ENCODE measurements at places on chromosomes 6 and 20. TPM values are rescaled to one million over a fixed set of nuclear protein-coding genes. Genes with fewer than 3 reads are reported as not detected.

DNA sequence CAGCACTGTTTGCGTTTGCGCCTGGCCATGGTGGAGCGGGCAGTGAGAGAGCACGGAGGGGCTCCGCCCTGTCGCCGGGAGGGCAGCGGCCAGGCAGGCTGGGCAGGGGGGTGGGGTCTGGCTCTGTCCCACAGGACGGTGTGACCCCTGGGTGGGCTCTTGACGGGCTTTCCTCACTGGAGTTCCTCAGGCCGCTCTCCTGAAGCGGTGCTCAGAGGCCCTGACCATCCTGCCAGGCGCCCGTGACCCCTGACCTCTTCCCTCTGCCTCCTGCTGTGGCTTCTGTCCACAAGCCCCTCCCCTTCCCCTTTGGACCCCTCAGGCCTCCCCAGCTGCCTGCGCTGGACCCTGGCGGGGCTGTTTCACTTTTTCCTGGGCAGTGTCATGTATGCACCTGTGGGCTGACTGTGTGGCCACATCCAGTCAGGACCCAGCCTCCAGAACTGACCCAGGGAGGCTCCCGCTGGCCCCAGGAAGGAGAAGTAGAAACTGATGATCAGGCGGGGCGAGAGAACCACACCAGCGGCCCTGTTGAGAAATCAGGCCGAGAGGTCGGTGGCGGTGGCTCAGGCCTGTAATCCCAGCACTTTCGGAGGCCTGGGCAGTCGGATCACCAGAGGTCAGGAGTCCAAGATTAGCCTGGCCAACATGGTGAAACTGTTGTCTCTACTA, 1.2 kb downstream of the OGFR start:
- DNase-seq: no peak

DNA sequence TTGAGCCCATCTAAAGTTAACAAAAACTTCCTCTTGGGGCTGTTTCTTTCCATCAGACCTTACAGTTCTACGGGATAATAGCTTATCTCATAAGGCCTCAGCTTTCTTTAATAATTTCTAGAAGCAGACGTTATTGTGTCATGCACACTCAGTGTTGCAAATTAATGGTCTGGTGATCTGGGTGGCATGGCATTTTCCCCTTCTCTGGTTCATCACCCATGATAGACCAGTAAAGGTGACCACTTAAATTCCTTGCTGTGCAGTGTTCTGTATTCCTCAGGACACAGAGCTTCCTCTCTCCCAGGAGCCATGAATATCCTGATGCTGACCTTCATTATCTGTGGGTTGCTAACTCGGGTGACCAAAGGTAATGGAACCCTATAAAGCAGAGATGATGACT, at the start of gene DEFB125:
DEFB125 (plus strand) TSS at position 272 of the 400 bp plus-strand sequence; CDS start at position 310, 38 bp downstream.
- no peak for DNase-seq

DNA sequence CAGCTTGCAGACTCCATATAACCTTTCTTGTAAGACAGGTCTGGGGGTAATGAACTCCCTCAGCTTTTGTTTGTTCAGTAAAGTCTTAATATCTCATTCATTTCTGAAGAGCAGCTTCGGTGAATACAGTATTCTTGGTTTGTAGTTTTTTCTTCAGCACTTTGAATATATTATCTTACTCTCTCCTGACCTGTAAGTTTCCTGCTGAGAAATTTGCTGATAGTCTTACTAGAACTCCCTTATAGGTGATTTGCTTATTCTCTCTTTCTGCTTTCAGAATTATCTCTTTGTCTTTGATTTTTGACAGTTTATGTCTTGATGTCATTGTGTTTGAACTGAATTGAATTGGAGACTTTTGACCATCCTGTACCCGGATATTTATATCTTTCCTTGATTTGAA, 35.3 kb upstream of the SLC22A3 start:
- no peak for DNase-seq

DNA sequence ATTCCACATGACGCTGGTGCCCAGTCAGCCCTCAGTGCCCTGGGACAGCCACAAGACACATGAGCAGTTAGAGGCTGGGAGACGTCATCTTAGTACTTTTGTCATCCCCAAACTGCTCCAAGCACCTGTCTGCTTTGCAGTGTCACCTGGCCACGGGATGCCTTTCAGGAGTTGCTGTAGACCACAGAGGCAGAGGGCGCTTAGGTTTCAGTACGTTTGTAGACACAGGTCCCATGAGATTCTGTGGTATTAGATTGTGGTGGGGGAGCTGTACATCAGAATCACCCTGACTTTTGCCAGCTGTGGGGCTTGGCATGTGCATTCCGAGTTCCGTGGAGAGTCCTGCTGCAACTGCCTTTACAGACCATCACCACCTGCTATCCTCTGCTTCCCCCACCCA, 16.7 kb downstream of the MAVS start:
- DNase-seq: no peak

WFDC10B gene
- not detected for total RNA-seq

DNA sequence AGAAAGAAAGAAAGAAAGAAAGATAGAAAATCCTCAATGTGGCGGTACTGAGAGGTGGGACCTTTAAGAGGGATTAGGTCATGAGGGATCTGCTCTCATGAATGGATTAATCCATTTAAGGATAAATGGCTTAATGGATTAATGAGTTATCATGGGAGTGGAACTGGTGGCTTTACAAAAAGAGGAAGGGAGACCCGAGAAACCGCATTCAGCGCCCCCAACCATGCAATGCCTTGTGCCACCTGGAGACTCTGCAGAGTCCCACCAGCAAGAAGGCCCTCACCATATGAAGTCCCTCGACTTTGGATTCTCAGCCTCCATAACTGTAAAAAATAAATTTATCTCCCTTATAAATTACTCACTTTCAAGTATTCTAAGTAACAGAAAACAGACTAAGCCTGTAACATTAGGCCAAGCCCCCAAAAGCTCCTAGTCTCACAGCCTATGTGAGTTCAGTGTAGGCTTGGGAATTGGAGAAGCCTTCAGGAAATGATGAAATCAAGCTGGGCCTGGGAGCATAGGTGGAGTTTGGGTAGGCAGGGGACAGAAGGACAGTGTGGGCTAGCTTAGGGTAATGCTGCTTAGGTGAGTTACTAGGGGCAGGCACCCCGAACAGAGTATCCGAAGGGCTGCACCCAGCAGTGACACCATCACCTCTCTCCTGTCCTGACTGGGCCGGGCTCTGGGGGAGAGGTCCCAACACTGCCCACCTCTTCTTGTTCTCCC, 36.2 kb upstream of the RNF24 start:
- no peak for DNase-seq

GRCh38 chr20:199996-200395, 10.5 kb upstream of the DEFB128 start:
- no peak for DNase-seq

SOX18 gene
- not detected for total RNA-seq

GRCh38 chr6:88749849-88750248, 213.6 kb downstream of the RNGTT start:
- DNase-seq: peak; percentile 39

GRCh38 chr6:18161431-18161830, 6.2 kb downstream of the KDM1B start:
- no peak for DNase-seq

DNA sequence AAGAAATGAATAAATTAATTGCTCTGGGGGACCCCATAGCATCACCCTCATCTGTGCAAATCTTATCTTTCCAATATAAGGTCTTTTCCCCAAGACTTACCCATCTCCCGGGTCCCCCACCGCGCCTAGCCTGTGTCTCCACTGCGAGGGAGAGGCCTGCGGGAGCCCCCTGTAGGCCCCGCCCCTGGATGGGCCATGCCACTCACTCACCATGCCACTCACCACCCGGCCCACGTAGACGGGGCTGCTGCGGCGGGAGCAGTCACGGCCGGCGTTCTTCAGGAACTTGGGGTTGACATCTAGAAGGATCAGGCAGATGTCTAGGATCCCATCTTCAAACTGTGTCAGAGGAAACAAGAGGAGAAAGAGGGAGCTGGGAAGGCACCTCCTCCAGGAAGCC, 17.3 kb downstream of the TGM2 start:
- no peak for DNase-seq

- DNase-seq: no peak
Observed at GRCh38 chr20:25225642-25226432, 22.0 kb upstream of the PYGB start.

DNA sequence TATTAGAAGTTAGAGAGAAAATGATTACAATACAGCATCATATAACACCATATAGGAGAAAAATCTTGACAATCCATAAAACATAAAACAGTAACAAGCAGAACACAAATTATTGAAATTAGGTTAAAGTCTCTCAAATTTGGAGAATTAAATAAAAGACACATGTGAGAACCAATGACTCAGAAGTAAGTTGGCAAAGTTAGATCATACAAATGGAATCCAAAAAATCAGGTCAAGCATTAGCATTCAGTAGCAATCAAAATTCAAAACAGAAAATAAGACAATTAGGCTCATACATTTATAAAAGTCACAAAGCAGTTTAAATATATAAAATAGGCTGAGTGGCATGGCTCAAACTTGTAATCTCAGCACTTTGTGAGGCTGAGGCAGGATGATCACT, 775.6 kb downstream of the PHF3 start:
- peak; percentile 36 for DNase-seq

XKR7 gene
- not detected for total RNA-seq

MCHR2 gene
- not detected for total RNA-seq

DNA sequence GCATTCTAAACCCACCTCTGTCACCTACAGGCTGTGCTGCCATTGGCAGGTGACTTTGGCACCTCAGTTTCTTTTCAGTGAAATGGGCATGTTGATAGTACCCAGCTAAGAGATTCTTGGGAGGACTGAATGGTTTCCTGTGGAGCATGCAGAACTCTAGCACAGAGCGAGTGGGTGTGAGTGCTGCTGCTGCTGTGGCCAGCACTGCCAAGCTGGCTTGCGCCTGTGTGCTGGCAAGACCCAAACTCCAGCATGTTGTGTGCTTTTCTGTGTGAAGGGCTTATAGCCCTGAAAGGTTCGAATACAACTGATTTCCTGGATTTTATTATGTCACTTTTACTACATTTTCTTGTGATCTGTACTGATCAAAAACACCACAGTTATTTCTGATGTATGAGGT, 78.1 kb upstream of the KIF25 start:
- DNase-seq: no peak

SLC17A1 gene
- not detected for total RNA-seq

FAM162B gene
- total RNA-seq: not detected

DNA sequence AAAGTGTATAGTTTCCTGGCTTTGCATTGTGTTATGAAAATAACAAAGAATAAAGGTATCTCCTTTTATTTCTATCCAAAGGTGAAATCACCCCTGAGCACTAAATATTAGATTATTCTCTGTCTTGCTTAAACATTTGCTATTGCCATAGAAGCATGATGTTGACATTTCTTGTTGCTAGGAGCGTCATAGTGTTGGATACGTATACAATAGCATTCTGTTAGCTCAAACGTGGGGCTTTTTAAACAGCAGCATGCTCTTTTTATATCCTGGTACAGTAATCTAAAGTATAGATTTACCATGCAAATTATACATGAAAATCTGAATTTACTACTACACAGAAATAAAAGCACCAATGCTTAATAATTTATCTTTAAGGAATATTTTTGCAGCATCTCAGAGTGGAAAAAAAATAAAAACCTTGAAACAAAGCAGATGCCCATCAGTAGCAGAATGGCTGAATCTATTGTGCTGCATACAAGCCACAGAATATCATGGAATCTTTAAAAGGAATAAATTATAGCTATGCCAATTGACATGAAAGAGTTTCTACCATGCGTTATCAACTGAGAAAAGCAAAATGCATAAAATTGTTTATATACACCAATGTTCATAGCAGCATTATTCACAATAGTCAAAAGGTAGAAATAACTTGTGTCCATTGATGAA, 9.6 kb upstream of the HSF2 start:
- DNase-seq: no peak

- DNase-seq: no peak
Observed at GRCh38 chr6:155291291-155291690, 23.0 kb downstream of the TFB1M start.

MSH5 gene
- total RNA-seq: 13.1 TPM

SIRPB1 gene
- 1.1 TPM for total RNA-seq

PLEKHG1 gene
- 2.5 TPM for total RNA-seq

GRCh38 chr6:147063469-147064031, 140.7 kb upstream of the STXBP5 start:
- DNase-seq: peak; percentile 85

GRCh38 chr6:95596021-95596420, 18.7 kb downstream of the MANEA start:
- DNase-seq: peak; percentile 76
